ENCODE measurements at places on chromosomes 13 and 19. TPM values are rescaled to one million over a fixed set of nuclear protein-coding genes. Genes with fewer than 3 reads are reported as not detected.

Gene POLRMT
- total RNA-seq: 62.8 TPM

Gene ELANE
- total RNA-seq: not detected

Gene GRK1
- total RNA-seq: 0.07 TPM

Gene RGS9BP
- total RNA-seq: 7.8 TPM

Gene OPA3
- 14.4 TPM for total RNA-seq

Gene KANK2
- total RNA-seq: 122 TPM

Gene ATP4A
- not detected for total RNA-seq

Gene MUC16
- not detected for total RNA-seq

Gene CD177
- 498 TPM for total RNA-seq

Gene C1QTNF9
- total RNA-seq: not detected

Gene ZNF610
- total RNA-seq: 0.47 TPM

Gene JAK3
- 4.6 TPM for total RNA-seq

Gene ZNF682
- total RNA-seq: not detected

Gene KLF12
- total RNA-seq: not detected

Gene CLC
- total RNA-seq: not detected

Gene KIR2DL4
- total RNA-seq: not detected

Gene MEF2B
- 2.9 TPM for total RNA-seq

Gene CTXN1
- 27.0 TPM for total RNA-seq

Gene CPAMD8
- total RNA-seq: 7.8 TPM

Gene NR2F6
- 232 TPM for total RNA-seq

Gene NCCRP1
- 4.5 TPM for total RNA-seq

Gene CGB5
- total RNA-seq: not detected

Gene TSC22D1
- total RNA-seq: 87.4 TPM

Gene CAPN12
- 5.8 TPM for total RNA-seq
